ENCODE measurements at places on chromosomes 5 and 9. TPM values are rescaled to one million over a fixed set of nuclear protein-coding genes. Genes with fewer than 3 reads are reported as not detected.

- DNase-seq, result no peak
- H3K4me1 ChIP-seq, result peaks cover 22% of the 10 kb centered on the region
- H3K27ac ChIP-seq, result no peak overlapping the region
- H3K27me3 ChIP-seq, result no peaks in the 10 kb centered on the region
- no peak overlapping the region for H3K4me3 ChIP-seq
- peaks cover 11% of the 10 kb centered on the region for H3K36me3 ChIP-seq
Observed at GRCh38 chr5:140248414-140248813, 54.5 kb downstream of the PFDN1 start.

GRCh38 chr9:89032173-89032572 is 40.9 kb downstream of the S1PR3 start:
- H3K36me3 ChIP-seq, result peaks cover 49% of the 10 kb centered on the region
- no peak for DNase-seq
- peaks cover 3% of the 10 kb centered on the region for H3K4me1 ChIP-seq

DNA sequence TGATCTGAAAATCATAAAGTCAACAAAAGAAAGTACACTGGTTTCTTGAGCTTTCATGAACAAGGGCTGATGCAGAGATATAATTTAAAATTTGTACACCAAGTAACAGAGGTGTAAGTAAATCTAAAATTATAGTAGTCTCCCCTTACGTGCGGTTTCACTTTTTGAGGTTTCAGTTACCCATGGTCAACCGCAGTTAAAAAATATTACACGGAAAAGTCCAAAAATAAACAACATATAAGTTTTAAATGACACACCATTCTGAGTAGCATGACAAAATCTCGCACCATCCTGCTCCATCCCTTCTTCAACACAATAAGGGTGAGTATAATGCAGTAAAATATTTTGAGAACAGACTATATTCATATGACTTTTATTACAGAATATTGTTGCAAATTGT is 54.4 kb downstream of the AUH start:
- no peaks in the 10 kb centered on the region for H3K4me1 ChIP-seq
- H3K27ac ChIP-seq, result no peak overlapping the region
- peaks cover 8% of the 10 kb centered on the region for H3K36me3 ChIP-seq
- H3K4me3 ChIP-seq, result no peak overlapping the region

The SURF6 gene
- polyA plus RNA-seq, result 44.5 TPM

The SLC27A6 gene
- 0.12 TPM for polyA plus RNA-seq

DNA sequence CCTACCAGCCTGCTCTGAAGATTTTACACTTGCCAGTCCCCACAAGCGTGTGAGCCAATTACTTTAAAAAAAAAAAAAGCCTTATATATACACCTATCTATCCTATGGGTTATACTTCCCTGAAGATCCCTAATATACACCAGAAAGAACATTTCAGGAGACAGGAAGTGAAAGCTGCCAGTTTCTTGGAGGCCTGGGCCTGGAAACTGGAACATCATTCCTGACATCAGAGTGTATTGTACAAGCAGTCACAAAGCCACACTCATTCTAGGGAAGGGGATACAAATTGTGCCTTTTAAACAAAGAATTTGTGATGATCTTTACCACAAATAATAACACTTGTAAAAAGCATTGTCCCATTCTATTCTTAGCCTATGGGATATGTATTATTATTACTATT is 98.3 kb upstream of the FBN2 start:
- no peaks in the 10 kb centered on the region for H3K27me3 ChIP-seq
- no peaks in the 10 kb centered on the region for H3K36me3 ChIP-seq
- no peaks in the 10 kb centered on the region for H3K4me1 ChIP-seq

DNA sequence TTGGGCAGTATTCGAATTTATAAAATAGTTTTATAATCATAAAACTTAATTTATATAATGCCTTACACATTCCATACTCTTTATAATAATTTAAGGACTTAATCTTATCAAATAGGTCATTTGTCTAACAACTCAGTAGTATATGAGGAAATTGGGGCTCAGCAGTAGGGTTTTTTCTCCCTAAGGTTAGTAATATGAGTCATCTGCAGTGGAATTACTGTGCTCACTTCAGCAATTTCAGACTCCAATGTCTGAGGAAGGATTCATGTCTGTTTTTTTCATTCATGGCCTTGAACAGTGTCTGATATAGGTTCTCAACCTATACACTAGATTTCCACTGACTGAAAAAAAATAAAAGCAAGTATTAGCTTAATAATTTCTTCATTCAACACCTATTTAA is 7.4 kb downstream of the DMRTA1 start:
- no peak for DNase-seq
- no peaks in the 10 kb centered on the region for H3K4me1 ChIP-seq
- no peak overlapping the region for H3K4me3 ChIP-seq
- no peak overlapping the region for H3K27ac ChIP-seq
- H3K27me3 ChIP-seq, result peaks cover 17% of the 10 kb centered on the region

GRCh38 chr9:89311346-89312221 is 589 bp downstream of the CKS2 start:
- H3K4me3 ChIP-seq, result peak overlapping the region; percentile 92
- H3K27ac ChIP-seq, result peak overlapping the region; percentile 96
- peaks cover 16% of the 10 kb centered on the region for H3K4me1 ChIP-seq
- no peaks in the 10 kb centered on the region for H3K27me3 ChIP-seq
- H3K36me3 ChIP-seq, result peaks cover 17% of the 10 kb centered on the region

The TUSC1 gene
- polyA plus RNA-seq, result 8.8 TPM

GRCh38 chr5:18079831-18080230 is 445.6 kb downstream of the TAF11L14 start:
- H3K27me3 ChIP-seq, result no peaks in the 10 kb centered on the region
- no peaks in the 10 kb centered on the region for H3K36me3 ChIP-seq
- H3K4me3 ChIP-seq, result no peak overlapping the region
- DNase-seq, result no peak

GRCh38 chr5:150173161-150173560 is 6.6 kb downstream of the CDX1 start:
- no peak overlapping the region for H3K27ac ChIP-seq
- H3K4me3 ChIP-seq, result no peak overlapping the region
- no peaks in the 10 kb centered on the region for H3K4me1 ChIP-seq
- no peaks in the 10 kb centered on the region for H3K36me3 ChIP-seq
- H3K27me3 ChIP-seq, result no peaks in the 10 kb centered on the region
- no peak for DNase-seq

The TAF11L5 gene
- not detected for polyA plus RNA-seq

- DNase-seq, result no peak
- H3K4me3 ChIP-seq, result no peak overlapping the region
- H3K36me3 ChIP-seq, result peaks cover 25% of the 10 kb centered on the region
- H3K27ac ChIP-seq, result no peak overlapping the region
- peaks cover 11% of the 10 kb centered on the region for H3K4me1 ChIP-seq
Observed at GRCh38 chr9:108951578-108951977, 17.4 kb downstream of the ABITRAM start.

- no peak for DNase-seq
- no peak overlapping the region for H3K4me3 ChIP-seq
- no peaks in the 10 kb centered on the region for H3K27me3 ChIP-seq
- H3K4me1 ChIP-seq, result peaks cover 15% of the 10 kb centered on the region
- peaks cover 63% of the 10 kb centered on the region for H3K36me3 ChIP-seq
Observed at GRCh38 chr5:150538007-150538917, 30.3 kb downstream of the NDST1 start.

The NFIB gene
- polyA plus RNA-seq, result 8.1 TPM

GRCh38 chr5:10036136-10036815 is 213.4 kb downstream of the ATPSCKMT start:
- H3K4me3 ChIP-seq, result no peak overlapping the region
- H3K27ac ChIP-seq, result no peak overlapping the region
- H3K27me3 ChIP-seq, result no peaks in the 10 kb centered on the region
- DNase-seq, result no peak

GRCh38 chr5:130868186-130868840 is 296.7 kb downstream of the HINT1 start:
- no peaks in the 10 kb centered on the region for H3K36me3 ChIP-seq
- DNase-seq, result no peak
- no peaks in the 10 kb centered on the region for H3K27me3 ChIP-seq
- no peak overlapping the region for H3K27ac ChIP-seq

DNA sequence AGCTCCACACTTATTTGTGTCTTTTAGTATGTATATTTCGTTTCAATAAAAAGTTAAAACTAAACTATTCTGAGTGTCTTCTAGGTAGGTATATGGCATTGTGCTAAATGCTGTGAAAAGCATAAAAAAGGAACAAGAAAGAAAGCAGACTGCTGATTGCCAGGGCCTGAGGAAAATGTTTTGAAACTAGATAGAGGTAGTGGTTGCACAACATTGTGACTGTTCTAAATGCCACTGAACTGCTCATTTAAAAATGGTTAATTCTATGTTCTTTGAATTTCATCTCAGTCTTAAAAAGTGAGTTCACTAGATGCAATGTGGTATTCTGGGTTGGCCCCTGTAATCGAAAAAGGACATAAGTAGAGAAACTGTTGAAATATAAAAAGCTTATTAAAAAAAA is 2.6 kb upstream of the ALAD start:
- H3K4me1 ChIP-seq, result 0 out of 2 replicates have a peak, but pooled peaks cover under 1% of the 10 kb centered on the region
- no peaks in the 10 kb centered on the region for H3K27me3 ChIP-seq
- H3K27ac ChIP-seq, result no peak overlapping the region
- DNase-seq, result no peak

DNA sequence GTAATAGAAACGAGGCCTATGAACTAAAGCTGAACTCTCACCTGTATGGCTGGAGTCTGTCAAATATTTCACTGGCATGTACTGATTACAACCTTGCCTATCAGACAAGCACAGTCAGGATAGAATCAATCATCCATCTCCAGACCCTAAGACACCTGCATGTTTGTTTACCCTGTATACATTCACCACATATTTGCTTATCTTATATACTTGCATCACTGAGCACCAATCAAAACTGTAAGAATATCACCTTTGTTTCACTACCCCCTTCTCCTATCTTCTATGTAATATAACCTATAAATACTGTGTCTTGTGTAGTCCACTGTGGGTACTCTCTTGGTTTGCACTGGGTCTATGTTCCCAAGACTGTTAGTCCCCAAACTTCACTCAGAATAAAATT is 1085.7 kb downstream of the TAF11L14 start:
- H3K27me3 ChIP-seq, result no peaks in the 10 kb centered on the region
- DNase-seq, result no peak
- no peaks in the 10 kb centered on the region for H3K36me3 ChIP-seq
- no peak overlapping the region for H3K27ac ChIP-seq
- H3K4me1 ChIP-seq, result no peaks in the 10 kb centered on the region

DNA sequence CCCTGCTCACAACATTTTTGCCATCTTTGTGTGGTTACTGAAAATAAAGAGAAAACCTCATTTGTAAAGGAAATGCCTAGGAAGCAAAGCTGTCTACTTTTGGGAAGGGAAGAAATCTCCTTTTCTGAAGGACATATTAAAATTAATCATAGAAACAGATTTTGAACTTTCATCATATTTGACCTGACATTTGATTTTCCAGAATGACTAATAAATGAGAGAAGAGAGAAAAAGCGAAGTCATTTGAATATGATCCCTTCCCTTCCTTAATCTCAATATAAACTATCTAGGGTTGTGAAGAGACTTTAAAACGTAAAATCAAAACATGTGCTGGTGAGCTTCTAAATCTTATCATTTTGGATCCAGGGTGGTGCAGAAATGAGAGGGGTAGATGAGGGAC is 66.3 kb downstream of the FEM1C start:
- no peak overlapping the region for H3K27ac ChIP-seq
- no peaks in the 10 kb centered on the region for H3K4me1 ChIP-seq
- no peak for DNase-seq
- H3K36me3 ChIP-seq, result no peaks in the 10 kb centered on the region
- no peak overlapping the region for H3K4me3 ChIP-seq
- no peaks in the 10 kb centered on the region for H3K27me3 ChIP-seq
